ENCODE measurements at places on chromosomes 11 and 22. TPM values are rescaled to one million over a fixed set of nuclear protein-coding genes. Genes with fewer than 3 reads are reported as not detected.

DNA sequence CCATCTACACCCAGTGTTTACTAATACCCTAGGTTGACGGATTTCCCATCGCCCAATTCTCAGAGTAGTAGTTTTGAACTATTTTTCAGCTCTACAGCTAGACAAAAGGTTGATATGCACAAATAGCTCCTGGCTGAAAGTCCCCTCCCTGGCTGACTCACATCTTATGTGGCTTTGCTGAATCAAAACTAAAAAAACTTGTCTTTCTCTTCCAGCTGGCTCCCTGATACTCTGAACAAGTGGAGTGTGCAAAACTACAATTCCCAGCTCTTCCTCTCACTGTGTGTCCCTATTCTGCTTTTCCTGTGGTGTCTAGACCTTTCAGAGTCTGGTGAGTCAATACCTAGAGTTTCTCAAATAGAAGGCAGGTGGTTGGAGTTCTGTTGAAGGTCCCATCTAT lies 12.7 kb upstream of the LARGE1 start:
- DNase-seq = no peak

- DNase-seq = no peak
These were observed 26.5 kb upstream of the SCARF2 start for GRCh38 chr22:20464096-20464614.

GRCh38 chr11:44574610-44575287 lies 9.3 kb downstream of the CD82 start:
- DNase-seq = no peak

The MMP13 gene
- not detected for total RNA-seq

DNA sequence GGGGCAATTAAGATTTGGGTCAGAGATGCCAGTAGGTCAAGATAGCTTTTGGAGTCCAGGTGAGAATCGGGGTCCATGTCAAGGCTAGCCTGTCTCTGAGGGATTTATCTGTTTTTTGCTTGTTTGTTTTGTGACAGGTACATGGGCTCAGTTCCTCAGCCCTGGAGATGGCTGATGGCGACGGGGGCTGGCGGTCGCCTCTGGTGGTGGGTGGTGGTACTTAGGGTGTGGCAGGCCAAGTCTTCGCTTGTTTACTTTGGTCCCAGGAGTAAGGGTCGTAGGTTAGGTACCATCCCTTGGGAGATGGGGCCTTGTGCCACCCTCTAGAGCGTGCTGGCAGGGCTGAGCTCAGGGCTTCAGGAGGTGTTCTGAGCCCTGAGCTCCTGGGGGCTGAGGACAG lies 4.7 kb downstream of the SLC25A45 start:
- no peak for DNase-seq
